D341Med (cell line): ENCODE measurements at places on chromosomes 13 and 19.

DNA sequence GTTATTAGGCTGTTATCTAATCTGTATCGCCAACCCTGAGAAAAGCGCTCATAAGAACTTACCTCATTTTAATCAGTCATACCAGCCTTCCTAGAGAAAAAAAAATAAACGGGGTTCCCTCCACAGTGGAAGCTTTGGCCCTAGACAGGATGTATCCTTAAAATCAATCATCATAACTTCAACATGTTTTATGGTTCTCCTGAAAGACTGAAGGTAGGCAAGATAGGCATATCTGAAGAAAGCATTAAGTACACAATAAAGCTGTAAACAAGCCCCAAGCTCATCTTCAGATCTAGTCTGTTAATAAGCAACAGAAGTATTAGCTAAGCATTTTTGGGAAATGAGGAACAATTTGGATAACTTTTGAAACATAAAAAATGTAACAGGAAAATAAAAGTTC lies 18.7 kb upstream of the SERP2 start:
- no peak for DNase-seq

GRCh38 chr19:34319230-34319585 lies 45.8 kb upstream of the GPI start:
- no peak for DNase-seq

DNA sequence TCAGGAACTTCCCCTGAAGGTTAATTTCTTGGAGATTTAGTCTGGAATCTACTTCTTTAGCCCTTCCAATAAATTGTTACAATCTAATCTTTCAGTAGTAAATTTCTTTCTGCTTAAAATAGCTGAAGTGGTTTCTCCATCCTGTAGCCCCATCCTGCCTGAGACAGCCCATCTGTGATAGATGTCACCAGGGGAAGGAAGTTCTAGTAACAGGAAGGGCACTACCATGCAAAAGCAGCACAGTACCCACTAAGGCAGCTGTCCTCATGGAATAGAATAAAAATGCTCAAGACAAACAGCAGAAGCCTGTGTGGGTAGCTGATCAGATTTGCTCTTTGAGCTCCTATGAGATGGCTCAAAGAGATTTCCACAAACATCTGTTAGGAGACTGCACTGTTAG lies 1036.5 kb downstream of the SLITRK5 start:
- DNase-seq, result no peak

DNA sequence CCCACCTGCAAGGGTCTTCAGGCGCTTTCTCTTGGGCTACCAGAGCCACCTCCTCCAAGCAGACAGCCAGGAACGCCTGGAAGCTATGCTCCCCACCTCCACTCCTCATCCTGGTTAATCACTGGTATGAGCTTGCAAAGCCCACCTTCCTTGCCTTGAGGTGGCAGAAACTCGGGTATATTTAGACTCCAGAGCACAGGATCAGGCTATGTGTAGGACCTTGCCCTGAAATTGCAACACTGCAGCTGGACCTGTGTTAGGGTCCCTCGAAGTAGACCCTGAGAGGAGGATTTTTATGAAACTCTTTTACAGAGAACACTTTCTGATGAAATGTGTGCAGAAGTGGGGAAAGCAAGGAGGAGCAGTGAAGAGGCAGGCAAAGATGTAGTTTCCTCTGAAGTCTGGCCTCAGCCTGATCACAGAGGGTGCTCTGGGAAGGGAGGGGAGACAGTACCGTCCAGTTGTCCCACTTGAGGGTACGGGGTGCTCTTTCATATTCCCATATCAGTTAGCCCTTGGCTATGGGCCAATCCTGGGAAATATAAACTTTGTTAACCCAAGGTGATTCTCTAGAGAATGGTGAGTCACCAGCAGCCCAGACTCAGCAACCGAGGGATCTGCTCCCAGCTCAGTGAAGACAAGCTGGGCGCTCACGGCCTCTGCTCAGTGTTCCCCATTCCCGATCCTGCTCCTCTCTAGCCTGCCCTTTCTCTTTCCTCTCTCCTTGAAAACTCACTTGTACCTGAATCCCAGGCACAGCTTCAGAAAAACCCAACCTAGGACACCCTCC lies 157.9 kb downstream of the UQCRFS1 start:
- no peak for DNase-seq

GRCh38 chr13:42741914-42742313 lies 39.5 kb upstream of the FAM216B start:
- DNase-seq, result no peak

- DNase-seq, result no peak
Measured at GRCh38 chr19:46555628-46556280, 45.4 kb upstream of the CALM3 start.

GRCh38 chr19:17450264-17451075 lies 2.0 kb upstream of the TMEM221 start:
- no peak for DNase-seq

DNA sequence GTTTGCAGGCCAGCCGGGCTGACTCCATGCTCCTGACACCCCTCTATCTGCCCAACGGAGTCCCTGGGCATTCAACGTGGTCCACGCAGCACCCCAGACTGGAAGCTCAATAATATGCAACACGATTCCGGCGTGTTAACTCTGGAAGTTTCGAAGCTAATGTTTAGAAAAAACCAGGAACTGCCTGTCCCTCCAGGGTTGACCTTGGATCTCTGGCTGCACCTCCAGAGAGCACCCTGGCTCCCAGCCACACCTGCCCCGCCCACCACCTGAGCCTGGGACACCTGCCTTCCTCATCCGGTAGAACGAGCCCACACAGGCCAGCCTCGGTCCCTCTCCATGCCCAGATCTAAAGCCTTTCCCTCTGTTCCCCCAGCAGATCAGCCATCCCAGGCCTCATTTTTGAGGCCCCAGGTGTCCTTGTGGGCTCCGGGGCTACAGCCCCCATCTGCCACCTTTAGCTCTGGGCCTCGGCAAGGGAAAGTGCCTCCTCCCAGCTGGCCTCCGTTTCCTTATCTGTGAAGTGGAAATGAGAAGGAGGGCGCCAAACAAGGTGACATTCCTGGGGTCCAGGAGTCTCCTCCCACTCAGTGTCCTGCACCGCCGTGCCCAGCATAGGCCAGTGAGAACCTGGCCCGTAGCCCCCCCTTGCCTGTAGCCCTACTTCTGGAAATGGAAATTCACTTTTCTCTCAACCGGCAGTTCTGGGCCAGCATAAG lies 38.7 kb downstream of the KLF2 start:
- DNase-seq, result no peak

DNA sequence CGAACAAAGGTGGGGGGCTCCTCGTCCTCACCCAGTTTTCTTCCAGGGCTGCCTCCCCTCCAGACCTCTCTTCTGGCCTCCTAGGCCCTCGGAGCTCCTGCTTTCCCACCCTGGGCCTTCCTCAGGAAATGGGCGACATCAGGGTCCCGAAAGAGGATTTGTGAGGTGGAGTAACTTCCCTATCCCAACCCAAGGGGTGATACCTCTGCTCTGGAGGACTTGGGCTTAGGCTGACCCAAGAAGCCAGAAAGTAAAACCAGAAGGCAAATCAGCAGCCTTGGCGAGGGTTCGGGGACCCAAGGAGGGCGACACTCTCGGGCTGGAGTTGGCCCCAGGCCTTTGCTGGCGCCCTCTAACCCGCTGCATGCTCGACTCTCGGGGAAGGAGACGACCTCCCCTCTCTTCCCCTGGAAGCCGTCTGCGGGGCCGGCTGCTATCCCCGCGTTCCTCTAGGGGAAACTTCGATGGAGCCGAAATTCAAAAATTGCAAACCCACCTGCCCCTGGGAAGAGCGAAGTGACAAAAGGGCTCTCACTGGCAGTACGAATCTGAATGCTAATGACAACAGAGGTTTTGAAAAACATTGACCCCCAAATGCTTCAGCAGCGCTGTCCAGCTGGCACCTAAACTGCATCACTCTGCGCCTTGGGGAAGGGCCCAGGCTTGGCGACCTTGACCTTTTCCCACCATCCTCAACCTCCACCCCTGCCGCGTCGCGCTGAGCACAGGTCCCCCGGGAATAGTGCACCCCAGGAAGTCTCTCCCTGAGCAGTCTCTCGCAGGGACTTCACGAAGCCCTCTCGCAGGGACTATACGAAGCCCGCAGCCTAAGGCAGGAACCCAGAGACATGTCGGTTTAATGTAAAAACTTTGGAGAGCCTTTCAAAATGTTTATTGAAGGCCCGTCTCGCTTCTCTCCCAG lies 2.4 kb downstream of the PDX1 start:
- no peak for DNase-seq

- DNase-seq, result peak; percentile 81
Measured at GRCh38 chr19:18205200-18205892, 1.5 kb upstream of the RAB3A start.

GRCh38 chr13:50082426-50083281 lies 67.4 kb downstream of the KCNRG start:
- peak; percentile 64 for DNase-seq

DNA sequence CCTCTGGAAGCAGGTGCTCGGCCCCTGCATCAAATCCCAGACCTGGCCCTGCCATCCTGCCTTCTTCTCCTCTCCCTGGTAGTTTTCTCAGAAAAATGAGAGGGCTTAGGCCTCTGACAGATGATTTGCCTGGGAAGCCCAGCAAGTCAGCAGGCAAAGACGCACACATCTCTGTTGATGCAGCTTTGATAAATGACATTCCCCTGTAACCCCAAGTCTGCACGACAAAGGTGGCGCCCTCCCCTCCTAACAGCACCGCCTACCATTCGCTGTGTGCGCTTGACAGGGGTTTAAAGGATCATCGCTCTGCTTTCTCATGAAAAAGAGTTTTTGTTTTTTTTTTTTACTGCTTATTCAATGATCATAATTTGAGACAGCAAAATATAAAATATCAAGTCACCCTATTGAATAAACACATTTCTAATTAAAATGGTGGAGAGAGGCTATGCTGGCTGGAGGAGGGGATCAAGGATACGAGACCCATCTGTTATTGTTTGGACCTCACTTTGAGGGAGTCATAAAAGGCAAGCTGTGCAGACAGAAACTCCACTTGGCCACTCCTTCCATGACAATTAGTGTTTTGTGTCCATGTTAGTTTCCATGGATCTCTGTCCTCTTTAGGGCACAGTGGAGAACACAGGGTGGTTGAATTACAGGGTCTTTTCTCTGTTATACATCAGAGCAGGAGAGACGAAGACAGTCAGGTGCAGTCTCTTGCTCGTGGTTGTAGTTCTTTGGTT lies 126.1 kb downstream of the FGF9 start:
- DNase-seq, result no peak

- peak; percentile 38 for DNase-seq
Measured at GRCh38 chr19:46133101-46133627, 8.7 kb upstream of the IGFL3 start.

DNA sequence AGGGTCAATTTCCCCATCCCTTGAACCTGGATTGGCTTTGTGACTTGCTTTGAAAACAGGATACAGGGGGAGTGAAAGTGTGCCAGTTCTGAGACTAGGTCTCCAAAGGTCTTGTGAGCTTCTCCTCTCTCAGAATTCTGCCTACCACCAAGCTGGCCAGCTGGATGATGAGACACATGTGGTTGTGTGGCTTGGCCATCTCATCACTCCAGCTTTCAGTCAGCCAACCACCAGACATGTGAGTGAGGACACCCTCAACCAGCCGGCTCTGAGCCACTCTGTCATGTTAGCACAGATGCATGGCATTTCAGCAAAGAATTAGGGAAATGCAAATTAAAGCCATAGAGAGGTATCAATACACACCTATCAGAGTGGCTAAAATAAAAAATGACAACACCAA lies 29.5 kb downstream of the ENOX1 start:
- no peak for DNase-seq

DNA sequence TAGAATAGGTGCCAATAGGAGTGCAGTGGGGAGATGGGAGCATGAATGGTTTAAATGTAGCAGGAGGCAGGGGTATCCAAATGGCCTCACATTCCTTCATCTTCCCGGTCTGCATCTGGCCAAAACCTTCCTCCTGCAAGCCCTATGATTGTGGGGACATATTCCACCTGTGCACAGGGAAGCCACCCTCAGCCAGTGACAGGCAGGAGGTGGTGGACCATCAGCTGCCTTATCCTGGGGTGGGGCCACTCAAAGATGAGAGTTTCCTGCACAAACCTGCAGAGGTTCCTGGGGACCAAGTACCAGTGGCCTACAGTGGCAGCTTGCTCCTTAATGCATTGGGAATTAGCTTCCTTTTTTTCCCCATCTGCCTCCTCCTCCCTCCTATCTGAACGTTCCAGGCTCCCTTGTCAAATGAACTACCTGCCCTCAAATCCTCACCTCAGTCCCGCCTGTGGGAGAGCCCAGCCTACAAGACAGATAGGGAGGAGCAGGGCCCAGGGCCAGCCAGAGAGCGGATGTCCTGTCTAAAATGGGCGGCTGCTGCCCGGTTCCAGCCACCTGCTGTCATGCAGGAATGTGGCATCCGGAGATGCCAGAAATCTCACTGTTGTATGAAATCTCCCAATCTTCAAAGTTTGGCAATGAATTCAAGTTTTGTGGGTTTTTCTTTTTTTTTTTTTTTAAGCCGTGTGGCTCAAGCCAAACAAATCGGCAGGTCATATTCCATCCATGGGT lies 85.0 kb downstream of the TSHZ3 start:
- DNase-seq, result no peak

- no peak for DNase-seq
Measured at GRCh38 chr13:50682966-50683365, 160.5 kb downstream of the DLEU7 start.

DNA sequence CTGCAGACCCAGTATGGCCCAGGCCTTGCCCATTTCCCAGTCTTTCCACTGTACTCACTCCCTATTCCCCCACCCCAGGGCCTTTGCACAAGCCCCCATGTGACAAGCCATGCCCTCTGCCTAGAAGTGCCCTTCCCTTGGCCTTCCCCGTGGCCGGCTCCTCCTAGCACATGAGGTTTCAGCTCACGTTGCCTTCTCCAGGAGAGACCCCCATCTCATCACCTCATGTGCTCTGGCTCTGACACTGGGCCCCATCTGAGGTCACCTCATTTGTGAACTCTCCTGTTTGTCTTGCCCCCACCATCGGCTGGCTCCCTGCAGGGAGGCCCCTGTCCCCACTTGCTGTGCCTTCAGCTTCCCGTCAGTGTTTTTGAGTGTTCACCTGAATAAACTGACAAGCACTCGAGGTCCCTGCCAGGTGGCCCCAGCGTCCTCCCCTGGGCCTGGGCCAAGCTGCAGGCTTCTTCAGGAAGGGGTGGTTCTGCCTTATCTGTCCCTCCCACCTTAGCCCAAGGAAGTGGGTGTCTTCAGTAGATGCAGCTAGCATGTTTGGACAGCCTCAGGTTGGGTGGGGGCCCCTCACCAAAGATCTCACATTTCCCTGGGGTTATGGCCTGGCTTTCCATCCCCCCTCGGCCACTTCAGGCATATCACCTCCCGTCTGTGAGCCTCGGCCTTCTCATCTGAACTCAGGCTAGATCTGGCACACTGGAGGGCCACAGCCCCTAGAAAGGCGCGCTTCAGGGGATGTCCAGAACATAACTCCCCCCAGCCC lies 3.8 kb upstream of the SLC25A42 start:
- no peak for DNase-seq

GRCh38 chr13:41995336-41995735 lies 34.4 kb upstream of the VWA8 start:
- no peak for DNase-seq

GRCh38 chr13:28468023-28468915 lies 26.7 kb downstream of the FLT1 start:
- DNase-seq, result no peak
